ENCODE measurements at places on chromosomes 6 and 20.

DNA sequence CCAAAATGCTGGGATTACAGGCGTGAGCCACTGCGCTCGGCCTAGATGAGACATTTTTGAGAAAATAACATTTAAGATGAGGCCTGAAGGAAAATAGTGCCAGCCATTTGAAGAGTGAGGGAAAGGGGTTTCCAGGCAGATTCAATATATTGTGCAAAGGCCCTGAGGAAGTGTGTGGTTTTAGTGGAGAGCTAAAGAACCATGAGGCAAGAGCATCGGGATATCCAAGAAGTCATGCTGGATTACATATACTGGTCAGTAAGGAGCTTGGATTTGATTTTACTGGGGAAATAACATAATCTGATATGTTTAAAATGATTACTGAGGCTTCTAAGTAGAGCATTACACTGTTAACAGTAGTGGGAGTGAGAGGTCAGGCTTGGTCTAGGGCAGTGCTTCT lies 47.0 kb downstream of the CARMIL1 start:
- no peak for DNase-seq

- no peak for DNase-seq
Observed at GRCh38 chr20:10718661-10719060, 44.9 kb upstream of the JAG1 start.

DNA sequence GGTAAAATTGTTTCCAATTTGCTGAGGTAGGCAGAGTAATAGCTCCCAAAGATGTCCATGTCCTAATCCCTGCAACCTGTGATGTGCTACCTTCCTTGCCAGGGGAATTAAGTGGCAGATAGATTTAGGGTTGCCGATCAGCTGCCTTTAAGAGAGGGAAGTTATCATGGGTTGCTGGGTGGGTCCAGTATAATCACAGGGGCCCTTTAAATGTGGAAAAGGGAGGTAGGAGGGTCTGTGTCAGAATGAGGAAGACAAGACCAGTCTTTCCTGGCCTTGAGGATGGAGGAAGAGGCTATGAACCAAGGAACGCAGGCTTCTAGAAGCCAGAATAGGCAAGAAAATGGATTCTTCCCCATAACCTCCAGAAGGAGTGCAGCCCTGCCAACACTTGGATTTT lies 50.7 kb downstream of the CTCFL start:
- DNase-seq: no peak

DNA sequence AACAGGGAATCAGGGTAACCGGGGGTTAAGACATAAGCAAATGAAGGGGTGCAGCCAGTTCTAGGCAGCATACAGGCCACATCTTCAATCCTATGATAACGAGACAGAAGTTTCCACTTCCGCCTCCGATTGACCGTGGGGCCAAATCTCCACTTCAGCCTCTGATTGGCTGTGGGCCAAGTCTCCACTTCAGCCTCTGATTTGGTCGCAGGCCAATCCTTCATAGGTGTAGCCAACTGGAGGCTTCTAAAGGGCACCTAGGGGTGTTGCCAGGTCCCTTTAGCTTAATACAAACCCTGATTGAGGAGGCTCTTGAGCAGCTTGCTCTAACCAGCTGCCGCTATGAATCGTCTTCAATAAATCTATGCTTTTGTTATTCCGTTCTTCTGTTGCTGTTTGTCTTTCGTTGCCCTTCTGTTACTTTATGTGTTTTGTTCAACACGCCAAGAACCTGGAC lies 2.1 kb upstream of the ERGIC3 start:
- DNase-seq: no peak

GRCh38 chr6:22313796-22314195 lies 17.0 kb upstream of the PRL start:
- no peak for DNase-seq

GRCh38 chr6:157276134-157276532 lies 47.2 kb downstream of the TMEM242 start:
- DNase-seq: no peak

DNA sequence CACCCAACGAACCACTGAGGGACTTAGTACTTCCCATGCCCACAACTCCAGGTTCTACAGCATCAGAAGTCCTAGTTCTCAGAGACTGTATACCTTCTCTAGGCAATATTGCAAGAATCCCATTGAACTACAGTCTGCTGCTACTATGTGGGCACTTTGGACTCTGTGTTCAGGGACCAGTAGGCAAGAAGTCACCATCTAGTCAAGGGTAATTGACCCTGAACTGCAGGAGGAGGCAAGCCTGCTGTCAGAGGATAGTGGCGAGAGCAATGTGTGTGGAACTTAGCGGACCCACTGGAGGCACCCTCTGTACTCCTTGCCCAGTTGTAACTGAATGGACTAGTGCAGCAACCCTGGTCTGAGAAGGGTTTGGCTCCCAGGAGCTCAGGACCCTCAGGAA lies 15.7 kb downstream of the HEBP2 start:
- DNase-seq: no peak

DNA sequence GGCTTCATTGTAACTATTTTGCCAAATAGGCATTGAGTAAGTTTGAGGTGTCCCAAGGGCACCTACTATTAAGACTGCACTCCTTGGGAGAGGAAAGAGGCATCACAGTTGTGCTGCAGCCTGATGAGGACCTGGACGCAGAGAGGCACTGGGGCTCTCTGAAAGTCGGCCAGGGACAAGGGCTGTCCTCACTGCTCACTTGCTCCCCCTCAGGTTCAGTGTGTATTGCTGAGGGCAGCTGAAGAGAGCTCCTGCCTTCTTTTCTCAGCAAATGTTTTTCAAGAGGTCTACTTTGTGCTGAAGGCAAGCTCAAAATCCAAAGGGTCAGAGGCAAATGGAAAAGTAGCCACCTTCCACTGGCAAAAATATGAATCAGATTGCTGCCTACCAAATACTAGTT lies 331.8 kb downstream of the RIMS1 start:
- DNase-seq: no peak

DNA sequence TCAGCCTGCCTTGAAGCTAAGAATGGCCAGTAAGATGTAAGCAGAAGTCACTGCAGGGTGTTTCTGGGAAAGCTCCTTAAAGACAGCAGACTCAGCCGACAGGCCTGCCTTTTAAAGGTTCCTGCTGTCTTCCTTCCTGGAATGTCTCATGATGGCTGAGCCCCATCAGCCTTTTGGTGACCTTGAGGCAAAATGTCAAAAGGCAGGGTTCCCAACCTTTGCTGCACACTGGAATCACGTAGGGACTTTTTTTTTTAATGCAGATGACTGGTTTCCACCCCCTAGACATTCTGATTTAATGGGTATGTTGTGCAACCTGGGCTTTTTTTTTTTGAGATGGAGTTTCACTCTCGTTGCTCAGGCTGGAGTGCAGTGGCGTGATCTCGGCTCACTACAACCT lies 11.6 kb downstream of the MDGA1 start:
- no peak for DNase-seq

DNA sequence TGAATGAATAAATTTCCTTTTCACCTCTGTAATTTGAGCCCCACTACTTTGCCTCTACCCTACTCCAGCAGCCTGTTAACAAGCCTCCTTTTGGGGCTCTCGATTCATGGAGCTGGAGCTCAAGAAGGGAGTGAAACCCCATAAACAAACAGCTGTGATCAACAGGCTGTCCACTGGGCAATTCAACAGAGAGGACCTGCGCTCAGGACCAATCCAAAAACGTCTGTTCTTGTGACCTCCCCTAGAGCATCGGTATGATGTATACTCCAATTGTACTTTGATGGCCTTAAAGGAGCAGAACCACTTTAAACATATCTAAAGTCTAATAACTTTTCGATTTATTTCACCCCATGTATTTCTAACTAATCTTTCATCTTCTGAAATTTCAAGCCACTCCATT lies 37.4 kb downstream of the HIVEP2 start:
- no peak for DNase-seq

DNA sequence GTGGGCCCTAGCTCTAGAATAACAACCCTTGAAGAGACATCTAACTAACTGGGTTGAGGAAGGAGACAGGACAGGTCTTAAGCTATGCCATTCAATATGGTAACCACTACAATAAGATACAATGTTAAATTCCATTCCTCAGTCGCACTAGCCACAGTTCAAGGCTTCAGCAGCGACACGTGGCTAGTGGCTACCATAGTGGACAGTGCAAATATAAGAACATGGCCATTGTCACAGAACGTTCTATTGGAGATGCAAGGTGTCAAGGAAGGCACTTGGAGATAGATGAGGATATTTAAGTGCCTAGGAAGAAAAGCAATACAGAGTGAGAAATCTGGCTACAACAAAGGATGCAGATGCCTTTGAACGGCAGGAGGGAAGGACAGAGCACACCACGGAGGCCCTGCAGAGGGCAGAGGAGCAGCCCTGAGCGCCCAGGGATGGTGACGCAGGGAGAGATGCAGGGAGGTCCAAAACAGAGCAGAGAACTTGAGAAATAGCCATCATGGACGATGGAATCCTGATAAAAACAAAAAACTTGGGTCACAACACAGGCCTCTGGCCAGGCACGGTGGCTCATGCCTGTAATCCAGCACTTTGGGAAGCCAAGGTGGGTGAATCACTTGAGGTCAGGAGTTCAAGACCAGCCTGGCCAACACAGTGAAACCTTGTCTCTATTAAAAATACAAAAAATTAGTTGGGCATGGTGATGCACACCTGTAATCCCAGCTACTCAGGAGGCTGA lies 140.7 kb downstream of the ZMYND8 start:
- no peak for DNase-seq

DNA sequence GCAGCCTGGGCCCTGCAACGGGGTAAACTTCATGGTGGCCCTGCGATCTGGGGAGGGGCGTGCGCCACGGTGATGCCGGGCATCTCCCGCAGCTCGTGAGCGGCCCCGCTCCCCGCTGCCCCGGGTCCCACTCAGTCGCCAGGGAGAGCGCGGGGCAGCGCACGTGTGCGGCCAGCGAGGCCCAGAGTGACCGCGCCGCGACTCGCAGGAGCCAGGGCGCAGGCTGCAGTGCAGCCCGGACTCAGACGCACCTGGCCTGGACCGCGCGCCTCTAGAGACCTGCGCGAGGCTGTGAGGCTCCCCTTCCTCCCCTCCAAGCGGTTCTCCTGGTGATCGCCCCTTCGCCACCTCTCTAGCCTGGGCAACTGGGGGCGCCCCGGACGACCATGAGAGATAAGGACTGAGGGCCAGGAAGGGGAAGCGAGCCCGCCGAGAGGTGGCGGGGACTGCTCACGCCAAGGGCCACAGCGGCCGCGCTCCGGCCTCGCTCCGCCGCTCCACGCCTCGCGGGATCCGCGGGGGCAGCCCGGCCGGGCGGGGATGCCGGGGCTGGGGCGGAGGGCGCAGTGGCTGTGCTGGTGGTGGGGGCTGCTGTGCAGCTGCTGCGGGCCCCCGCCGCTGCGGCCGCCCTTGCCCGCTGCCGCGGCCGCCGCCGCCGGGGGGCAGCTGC lies 652 bp downstream of the BMP6 start:
- no peak for DNase-seq

- DNase-seq: no peak
Observed at GRCh38 chr6:135481783-135482369, 15.7 kb downstream of the AHI1 start.

- DNase-seq: no peak
Observed at GRCh38 chr6:108883172-108883571, 35.0 kb downstream of the ARMC2 start.

DNA sequence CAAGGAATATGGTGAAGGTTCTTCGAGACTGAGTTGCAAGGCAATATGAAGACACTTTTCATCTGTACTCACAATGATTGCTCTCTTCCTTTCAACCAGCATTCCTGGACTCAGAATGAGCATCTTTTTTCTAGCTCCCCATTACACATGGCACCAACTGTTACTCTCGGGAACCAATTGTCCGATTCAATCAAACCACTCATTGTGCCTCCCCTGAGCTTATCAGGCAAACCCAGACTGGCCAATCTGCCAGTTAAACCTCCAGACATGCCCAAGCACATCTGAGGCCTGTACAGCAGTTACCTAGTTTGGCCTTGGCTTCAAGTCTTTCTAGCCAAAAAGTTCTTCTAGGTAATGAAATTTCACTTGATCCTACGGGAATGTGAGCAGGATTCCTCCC lies 164.1 kb downstream of the ID4 start:
- no peak for DNase-seq

- no peak for DNase-seq
Observed at GRCh38 chr6:69105288-69105687, 470.2 kb downstream of the ADGRB3 start.

GRCh38 chr6:137951064-137951597 lies 84.1 kb downstream of the TNFAIP3 start:
- no peak for DNase-seq

DNA sequence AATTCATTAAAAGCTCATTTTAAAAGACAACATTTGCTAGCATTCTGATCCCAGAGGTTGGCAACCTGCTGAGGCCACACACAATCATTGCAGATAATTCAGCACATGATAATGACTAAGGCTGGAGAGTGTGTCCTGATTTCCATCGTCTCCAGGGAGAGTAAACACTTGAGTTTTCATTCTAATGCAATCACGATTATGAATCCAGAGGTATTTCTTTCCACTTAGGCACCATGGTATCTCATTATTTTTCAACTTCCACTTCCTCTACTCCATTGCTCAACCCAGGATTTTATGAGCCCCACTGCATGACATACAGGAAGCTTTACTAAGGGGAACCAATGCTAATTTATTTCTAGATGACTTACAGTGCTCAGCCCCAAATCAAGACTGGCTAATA lies 273.8 kb upstream of the AGPAT4 start:
- DNase-seq: no peak

DNA sequence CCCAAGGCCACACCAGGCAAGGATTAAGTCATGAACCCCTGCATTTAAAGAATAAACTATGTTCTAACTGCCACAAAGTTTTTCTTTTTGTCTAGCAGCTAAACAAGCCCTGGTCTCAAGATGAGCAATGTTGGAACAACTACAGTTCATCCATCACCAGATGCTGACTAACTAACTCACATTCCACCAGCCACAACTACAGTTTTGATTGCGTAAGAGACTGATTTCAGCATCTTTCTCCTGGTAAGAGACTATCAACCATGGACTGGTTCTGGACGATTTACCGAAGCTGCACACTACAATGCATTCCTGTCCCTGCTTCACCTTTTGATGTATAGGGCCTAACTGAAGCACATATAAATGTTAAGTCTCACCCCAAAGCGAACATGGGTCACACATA lies 43.0 kb downstream of the F13A1 start:
- DNase-seq: no peak

DNA sequence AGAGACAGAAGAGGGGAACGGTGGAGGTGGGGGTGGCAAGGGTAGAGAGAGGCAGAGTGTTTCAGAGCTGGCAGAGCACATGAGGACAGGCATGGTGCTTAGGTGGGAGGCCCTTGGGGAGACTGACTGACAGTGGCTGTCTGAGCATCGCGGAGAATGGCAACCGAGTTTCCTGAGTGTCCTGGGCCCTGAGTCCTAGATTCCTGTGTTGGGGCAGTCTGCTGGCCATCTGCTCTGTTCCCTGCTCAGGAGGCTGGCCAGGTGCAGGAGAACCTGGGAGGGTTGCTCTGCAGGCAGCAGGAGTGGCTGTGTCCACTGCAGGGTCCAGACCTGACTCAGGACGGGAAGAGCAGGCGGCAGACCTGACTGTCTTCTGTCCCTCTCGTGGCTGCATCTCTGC lies 248.9 kb downstream of the LRFN2 start:
- DNase-seq: no peak
